CD4-positive, alpha-beta T cell treated with Interleukin-10 for 1 hour (primary cell): ENCODE measurements at places on chromosomes 4 and X.

DNA sequence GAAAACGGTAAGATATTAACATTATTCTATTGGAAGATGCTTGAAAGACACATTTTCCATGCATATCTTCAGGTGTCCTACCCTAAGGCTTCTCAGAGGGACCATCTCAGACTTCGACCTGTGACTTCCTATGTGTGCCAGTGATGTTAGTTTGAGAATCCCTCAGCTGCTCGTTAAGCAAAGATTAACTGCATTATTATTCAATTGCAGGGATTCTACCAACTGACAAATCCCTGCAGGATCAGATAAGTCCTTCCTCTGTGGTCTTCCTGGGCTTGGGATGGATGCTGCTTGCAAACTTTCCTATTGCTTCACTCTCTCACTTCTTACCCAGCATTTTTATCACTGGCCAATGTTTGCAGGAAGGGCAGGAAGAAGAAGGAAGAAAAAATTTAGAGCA is 83.0 kb upstream of the PPARGC1A start:
- no peak for DNase-seq

DNA sequence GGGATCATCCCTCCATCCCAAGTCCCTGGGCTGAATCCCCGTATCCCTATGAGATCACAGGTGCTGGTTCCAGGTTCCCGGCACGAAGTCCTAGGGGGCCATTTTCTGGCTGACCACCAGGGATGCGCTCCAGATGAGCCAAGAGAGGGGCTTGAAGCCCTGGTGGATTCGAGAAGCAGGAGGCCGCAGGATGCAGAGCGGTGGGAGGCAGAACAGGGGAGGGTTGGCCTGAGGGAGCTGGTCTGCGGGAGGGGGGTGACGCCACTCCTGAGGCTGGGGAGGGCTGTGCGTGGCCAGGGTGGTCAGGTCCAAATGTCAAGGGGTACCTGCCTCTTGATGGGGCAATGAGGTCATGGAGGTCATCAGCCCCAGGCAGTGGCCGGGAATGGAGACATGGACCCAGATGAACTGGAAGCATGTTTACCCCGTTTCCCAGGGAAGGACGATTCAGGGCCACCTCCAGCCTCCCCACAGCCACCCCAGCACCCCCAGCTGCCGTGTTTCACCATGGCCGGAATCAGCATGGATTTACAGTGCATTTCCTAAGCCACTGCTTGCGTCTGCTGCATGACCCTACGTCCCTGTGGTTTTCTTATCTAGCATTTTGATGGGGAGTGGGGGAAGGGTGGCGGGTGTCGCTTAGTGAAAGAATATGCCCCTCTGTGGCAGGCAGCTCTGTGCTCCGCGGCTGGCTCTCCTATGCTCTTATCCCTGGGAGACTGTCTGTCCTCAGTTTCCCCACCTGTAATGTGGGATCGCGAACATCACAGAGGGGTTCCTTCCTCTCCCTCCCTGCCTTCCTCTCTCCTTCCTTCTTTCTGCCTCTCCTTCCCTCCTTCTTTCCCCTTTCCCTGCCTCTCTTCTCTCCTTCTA is 17.0 kb upstream of the HTRA3 start:
- no peak for DNase-seq

GRCh38 chr4:48667148-48667547 is 112.9 kb downstream of the FRYL start:
- DNase-seq = no peak

- peak; percentile 49 for DNase-seq
Measured at GRCh38 chr4:108049406-108049805, 59.7 kb downstream of the HADH start.

DNA sequence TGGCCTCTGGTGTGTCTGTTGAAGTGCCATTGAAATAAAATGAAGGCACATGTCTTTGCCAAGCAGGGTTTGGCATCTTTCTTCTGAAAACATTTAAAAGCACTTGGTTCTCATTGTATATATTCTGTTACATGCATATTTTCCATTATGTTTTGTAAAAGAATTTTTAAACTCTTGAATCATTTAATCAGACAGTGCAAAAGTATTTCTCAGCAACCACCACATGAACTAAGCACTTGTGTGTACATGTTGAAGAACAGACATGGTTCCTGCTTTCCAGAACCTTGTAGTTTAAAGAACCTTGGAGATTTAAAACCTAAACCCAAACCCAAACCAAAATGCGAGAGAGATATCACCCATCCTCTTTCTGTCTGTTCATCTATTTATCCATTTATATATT is 220.3 kb upstream of the GIMD1 start:
- no peak for DNase-seq

DNA sequence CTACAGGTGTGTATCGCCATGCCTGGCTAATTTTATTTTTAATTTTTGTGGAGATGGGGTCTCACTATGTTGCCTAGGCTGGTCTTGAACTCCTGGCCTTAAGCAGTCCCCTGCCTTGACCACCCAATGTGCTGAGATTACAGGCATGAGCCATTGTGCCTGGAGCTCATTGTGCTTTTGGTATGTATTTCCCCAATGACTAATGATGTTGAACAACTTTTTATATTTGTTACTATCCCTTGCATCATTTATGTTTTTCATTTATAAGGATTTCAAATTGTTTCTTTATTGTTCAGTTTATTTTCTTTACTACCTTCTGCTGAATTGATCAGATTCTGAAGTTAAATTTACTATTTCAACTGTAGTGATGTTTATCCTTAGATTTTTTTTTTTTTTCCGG is 199.7 kb downstream of the CEP135 start:
- no peak for DNase-seq
